ENCODE measurements at places on chromosomes 4 and X.

DNA sequence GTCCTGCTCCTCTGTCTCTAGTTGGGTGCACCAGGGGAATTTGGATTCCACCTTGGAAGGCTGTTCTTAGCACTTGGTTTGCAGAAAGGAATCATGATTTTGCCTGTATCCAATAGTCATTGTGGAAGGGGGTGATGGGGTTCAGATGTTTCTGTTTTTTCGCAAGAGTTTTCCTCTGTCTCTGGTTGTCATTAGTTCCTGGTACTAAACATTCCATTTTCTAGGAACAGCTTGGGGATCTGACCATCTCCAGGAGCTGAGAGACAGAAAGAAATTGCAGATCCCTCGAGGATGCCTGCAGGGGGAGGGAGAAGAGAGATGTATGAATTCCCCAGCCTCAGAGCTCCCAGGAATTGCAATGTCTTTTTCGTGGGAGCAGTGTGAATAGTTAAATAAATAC, 70.9 kb downstream of the CYTL1 start:
- DNase-seq: no peak

- no peak for DNase-seq
Observed at GRCh38 chr4:53937918-53938317, 126.5 kb downstream of the CHIC2 start.

DNA sequence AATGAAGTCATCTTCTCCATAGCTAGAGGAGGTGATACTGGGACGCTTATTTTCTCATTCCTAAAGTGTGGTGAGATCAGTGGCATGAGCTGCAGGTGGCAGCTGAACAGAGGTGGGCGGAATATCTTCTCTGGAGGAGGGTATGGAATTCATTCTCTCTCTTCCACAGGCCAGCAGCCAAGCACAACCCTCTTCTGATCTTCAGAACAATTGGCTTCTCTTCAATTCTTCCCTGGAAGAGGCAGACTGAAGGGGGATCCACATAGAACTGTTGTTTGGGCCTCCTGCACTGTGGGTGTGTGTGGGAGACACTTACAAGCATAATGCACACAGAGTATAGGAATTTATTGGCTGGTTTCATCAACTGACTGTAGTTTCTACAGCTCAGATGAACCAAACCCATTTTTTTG, 180.4 kb upstream of the RASGEF1B start:
- no peak for DNase-seq

GRCh38 chrX:51825436-51825835, 68.0 kb upstream of the MAGED1 start:
- DNase-seq: no peak

DNA sequence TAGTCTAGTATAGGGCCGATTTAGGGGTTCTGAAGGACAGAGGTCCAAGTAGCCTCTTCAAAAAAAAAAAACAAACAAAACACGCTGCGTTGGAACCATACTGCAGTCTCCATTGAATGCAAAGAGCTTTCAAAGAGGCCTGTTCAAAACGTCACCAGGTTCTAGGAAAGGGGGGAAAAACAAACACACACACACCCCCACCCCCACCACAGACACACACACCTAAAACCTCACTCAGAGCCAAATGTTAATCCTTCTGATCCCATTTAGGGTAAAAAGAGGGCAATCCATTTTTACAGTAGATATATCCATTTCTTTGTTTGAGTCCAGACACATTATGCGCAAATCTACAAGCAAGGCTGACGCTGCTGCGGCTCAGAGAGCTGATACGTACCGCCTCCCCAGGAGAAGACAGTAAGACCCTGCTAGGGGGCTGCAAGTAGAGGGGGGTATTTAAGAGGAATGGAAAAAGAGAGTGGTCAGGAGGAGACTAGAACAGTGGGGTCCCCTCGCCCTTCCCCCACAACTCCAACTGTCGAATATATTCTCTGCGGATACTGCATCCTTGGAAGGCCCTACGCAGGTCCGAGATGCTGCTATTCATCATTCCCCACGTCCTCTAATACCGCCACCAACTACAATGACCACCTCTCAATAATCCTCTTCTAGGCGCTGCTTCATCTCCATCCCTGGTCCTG, 1.3 kb downstream of the NKRF start:
- no peak for DNase-seq

DNA sequence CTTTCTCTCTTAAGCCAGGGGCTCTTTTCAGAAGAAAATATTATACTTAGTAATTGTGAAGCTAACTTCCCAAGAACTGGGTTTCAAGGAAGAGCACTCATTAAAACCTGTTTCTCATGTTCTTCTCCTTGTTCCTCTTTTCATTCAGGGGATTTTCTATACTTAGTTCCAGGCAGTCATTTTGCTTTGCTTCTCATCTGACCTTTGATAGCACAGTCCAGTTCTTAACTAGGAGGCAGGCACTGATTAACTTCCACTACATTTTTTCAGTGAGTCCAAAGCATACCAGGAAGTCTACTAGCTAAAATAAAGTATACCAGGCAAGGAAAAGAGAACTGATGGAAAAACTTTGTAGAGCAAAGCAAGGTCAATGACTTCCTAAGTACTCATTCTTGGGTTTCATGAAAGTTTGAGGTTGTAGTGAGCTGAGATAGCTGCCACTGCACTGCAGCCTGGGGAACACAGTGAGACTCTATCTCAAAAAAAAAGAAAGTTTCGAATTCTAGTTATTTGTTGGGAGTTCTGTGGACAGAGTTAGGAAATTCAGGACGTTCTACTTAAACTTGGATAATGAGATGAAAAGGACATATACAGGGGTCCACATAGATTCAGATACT, 190.1 kb upstream of the HS3ST1 start:
- no peak for DNase-seq

GRCh38 chrX:53244610-53245009, 19.6 kb upstream of the KDM5C start:
- no peak for DNase-seq

DNA sequence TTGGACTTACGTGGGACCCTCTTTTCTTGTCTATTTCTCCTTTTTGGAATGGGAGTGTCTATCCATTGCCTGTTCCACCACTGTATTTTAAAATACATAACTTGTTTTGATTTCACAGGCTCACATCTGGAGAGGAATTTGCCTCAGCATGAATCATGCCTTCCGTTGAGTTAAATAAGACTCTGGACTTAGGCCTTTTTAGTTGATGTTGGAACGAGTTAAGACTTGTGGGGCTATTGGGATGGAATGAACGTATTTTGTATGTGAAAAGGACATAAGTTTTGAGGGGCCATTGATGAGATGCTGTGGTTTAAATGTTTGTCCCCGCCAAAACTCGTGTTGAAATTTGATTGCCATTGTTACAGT, 66.2 kb downstream of the BEX3 start:
- no peak for DNase-seq

GRCh38 chr4:169133932-169134331, 123.9 kb upstream of the CBR4 start:
- peak; percentile 56 for DNase-seq

- no peak for DNase-seq
Observed at GRCh38 chr4:148764720-148765119, 322.5 kb upstream of the NR3C2 start.

Data from femur (tissue), 1 donor.